Stimulated activated CD8-positive, alpha-beta memory T cell treated with anti-CD3 and anti-CD28 coated beads, Interleukin-15, amount 100 ng/mL, for 48 hours (primary cell): ENCODE measurements at places on chromosomes 1 and 21.

DNA sequence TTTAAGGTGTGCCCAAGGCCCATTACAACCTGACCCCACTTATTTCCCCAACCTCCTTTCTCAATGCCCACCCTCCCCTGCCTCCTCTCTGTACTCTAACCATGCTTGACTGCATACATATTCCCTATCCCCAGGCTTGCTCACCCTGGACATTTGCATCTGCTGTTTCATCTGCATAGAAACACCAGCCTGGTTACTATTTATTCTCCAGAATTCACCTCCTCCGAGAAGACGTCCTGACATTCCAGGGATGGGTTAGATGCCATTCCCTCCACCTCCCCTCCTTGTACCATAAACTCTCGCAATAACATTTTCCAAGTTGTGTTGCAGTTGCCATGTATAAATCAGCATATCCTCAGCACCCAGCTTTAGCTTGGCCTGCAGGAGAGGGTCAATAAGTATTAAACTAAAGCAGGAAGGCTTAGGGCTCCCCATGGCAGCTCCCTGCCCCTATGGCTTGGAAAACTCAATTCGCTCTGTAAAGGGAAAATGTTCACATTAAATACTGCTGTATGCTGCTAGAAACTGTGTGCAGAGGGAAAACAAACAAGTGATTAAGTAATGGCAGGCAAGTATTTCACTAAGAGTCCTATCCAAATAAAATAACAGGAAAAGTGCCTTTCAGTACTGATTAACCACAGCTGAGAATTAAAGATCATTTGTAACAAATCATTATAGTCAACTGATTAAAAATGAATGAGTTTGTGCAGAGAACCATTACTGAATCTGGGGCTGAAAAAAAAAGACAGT, 202.3 kb downstream of the TNR start:
- DNase-seq: no peak

DNA sequence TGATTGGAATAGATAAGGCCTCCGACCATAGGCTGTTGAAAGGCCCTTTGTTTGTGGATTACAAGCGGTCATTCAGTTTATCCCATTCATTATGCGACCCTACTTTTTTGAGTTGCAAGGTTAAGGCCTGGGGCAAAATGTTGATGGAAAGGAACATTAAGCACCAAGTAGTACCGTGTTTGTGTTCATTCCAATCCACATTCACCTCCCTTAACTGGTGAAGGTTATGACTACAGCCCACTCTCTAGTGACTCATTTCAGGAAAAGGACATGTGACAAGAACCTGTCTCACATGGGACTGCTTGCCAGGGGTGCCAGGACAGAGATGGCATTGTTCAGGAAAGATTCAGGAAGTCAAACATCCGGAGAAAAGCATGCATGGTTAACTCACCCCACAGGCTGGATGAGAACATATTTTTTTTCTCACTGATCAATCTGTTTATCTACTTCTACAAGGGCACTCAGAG, 81.6 kb downstream of the CD58 start:
- no peak for DNase-seq

DNA sequence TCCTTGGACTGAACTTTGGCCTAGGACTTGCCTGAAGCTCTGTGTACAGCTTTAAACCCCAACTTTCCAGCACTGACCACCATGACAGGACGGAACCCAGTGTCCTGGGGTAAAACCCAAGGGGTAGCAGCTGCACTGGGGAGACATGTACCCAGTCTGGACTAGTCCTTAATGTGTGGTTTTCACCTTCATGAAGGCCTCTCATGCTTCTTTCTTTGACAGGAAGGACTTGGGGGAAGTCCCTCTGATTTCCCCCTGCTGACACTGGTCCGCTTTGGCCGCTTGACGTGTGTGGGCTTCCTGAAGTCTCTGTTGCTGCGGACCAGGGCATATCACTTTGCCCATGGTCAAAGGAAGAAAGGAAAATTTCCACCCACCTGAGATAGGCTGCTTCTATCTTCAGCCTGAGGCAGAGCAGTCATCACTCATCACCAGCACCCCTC, 66.3 kb upstream of the PRDX6 start:
- DNase-seq: peak; percentile 36

- no peak for DNase-seq
These were observed 47.6 kb downstream of the PLPP3 start for GRCh38 chr1:56531624-56532349.

DNA sequence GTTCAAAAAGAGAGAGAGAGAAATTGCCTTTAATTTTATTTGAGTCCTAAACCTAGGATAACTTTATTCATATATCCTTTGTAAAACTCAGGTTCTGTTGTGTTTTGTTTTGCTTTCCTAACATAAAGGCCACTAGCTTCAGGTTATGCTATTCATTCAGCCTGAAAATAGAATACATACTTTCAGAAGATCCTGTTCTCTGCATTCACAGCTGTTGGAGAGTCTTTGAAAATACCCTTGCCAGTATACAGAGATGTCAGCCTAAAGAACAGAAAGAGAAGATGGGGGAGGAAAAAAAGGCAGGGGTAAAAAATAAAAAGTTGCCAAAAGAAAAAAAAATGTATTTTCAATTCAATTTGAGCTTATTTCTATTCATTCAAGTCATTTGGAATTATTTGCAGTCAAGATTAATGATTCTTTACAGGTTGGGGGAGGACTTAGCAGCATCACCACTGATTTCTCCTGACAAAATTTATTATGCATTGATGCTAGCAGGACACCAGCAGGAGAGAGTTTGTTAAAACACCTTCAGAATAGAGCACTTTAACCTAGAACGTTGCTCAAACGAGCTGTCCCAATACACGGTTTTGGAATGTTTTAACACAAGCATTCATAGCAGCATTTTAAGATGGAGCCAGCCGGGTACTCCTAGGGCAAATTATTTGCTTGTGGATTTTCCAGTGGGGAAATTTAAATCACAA, 318.5 kb downstream of the NTNG1 start:
- no peak for DNase-seq

DNA sequence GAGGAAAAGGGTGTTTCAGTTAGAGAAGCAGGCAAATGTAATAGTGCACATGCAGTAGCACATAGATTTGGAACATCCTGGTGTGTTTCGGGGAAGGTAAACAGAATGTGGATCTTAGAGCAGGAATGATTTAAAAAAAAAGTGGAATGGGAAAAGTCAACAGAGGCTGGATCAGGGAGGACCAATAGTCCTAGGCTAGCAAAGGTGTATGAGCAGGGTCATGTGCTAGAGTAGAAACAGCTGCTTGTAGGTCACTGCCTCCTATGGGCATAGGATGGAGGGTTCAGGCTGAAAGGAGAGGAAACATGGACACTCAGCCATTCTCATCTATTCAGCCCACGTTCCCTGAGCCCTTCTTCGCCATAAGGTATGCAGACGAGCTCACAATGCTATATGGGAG, 3.7 kb upstream of the KPNA6 start:
- DNase-seq: no peak
